ENCODE measurements at places on chromosomes 2 and 18. TPM values are rescaled to one million over a fixed set of nuclear protein-coding genes. Genes with fewer than 3 reads are reported as not detected.

The PAX8 gene
- 0.55 TPM for total RNA-seq

DNA sequence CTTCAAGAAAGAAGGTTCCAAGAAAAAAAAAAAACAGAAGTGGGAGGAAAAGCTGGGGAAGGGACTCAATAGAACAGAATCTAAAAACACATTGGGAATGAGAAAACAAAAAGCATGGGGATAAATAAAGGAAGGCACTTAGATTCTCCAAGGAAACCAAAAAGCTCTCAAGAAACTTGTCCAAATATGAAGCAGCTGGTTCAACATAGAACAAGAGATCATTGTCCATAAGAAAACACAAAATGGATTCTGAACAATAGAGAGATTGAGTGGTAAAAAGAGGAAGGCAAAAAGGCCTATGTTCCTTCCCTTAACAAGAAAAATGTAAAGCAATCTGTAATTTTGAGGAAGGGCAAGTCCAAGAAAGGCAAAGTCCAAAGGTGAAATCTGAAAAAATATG, 32.9 kb upstream of the ALK start:
- no peaks in the 10 kb centered on the region for H3K4me1 ChIP-seq
- DNase-seq, result no peak
- no peak overlapping the region for H3K27ac ChIP-seq
- H3K27me3 ChIP-seq, result peaks cover 6% of the 10 kb centered on the region

The RAB17 gene
- total RNA-seq, result 0.61 TPM

The CTDP1 gene
- total RNA-seq, result 35.5 TPM

DNA sequence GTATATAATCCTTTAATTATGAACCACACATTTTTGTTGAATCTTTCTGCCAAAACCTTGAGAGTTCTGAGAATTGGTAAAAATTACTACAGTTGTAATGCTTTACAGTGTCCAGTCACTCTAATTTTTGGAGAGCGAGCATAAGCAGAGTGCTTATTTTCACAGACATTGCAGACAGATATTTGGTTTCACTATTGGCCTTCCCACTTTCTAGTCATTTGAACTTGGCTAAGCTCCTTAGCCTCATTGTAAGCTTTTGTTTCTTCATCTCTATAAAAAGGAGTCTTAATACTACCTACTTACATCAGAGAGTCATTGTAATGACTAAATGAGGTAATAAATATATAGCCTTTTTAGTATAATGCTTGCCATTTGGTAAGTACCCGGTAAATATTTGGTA, 80.4 kb downstream of the LCLAT1 start:
- H3K4me1 ChIP-seq, result no peaks in the 10 kb centered on the region
- no peak for DNase-seq
- peaks cover 19% of the 10 kb centered on the region for H3K36me3 ChIP-seq
- H3K27ac ChIP-seq, result no peak overlapping the region
- H3K4me3 ChIP-seq, result no peak overlapping the region

The CIB4 gene
- total RNA-seq, result not detected

The IL1RL1 gene
- total RNA-seq, result 0.21 TPM

- peaks cover 80% of the 10 kb centered on the region for H3K4me1 ChIP-seq
- H3K36me3 ChIP-seq, result peaks cover 85% of the 10 kb centered on the region
- H3K27ac ChIP-seq, result peak overlapping the region; percentile 96
Observed at GRCh38 chr2:161991991-161992390, 82.0 kb downstream of the DPP4 start.

- H3K27me3 ChIP-seq, result no peaks in the 10 kb centered on the region
- no peak for DNase-seq
- H3K27ac ChIP-seq, result no peak overlapping the region
- H3K36me3 ChIP-seq, result peaks cover 48% of the 10 kb centered on the region
- H3K4me1 ChIP-seq, result peaks cover 37% of the 10 kb centered on the region
Observed at GRCh38 chr2:118097657-118098056, 9.4 kb downstream of the INSIG2 start.

DNA sequence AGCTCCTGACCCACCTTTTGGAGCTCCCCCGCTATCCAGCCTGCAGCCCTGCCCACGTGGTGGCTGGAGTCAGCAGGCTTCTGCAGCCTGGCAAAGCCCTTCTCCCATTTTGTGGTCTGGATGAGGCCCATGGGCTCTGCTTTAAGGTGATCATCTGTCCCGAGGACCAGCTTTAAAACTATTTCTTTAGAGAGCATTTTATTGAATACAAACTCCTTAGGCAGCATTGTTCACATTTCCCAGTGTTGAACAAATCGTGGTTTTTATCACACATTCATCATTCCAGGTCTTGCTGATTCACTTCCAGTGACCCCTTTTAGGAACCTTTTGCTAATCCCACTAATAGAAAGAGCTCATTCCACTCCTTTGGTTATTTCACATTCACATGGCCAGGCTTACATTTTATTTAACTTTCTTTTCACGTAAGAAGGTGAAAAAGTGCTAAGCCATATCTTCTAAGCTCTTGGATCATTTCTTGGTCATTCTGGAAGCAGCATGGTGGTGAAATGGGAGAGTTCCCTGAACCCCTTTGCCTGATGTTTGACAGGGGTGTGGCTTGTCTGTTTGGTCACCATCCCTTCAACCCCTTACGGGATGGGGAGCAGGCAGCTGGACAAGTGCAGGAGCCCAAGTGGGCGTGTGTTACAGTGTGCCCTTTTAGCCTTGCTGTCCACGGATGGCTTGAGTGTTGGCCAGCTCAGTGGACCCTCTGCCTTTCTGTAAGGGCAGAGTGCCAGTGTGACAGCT, 80.4 kb upstream of the RAPGEF4 start:
- no peak overlapping the region for H3K4me3 ChIP-seq
- no peak overlapping the region for H3K27ac ChIP-seq
- no peak for DNase-seq

- H3K27ac ChIP-seq, result no peak overlapping the region
- H3K36me3 ChIP-seq, result no peaks in the 10 kb centered on the region
- H3K27me3 ChIP-seq, result peaks cover 12% of the 10 kb centered on the region
- DNase-seq, result no peak
Observed at GRCh38 chr2:233707940-233708644, 4.6 kb upstream of the UGT1A5 start.

- H3K4me3 ChIP-seq, result no peak overlapping the region
- no peak overlapping the region for H3K27ac ChIP-seq
- no peaks in the 10 kb centered on the region for H3K4me1 ChIP-seq
- no peaks in the 10 kb centered on the region for H3K36me3 ChIP-seq
- no peak for DNase-seq
Observed at GRCh38 chr2:47189635-47190034, 34.5 kb upstream of the STPG4 start.

DNA sequence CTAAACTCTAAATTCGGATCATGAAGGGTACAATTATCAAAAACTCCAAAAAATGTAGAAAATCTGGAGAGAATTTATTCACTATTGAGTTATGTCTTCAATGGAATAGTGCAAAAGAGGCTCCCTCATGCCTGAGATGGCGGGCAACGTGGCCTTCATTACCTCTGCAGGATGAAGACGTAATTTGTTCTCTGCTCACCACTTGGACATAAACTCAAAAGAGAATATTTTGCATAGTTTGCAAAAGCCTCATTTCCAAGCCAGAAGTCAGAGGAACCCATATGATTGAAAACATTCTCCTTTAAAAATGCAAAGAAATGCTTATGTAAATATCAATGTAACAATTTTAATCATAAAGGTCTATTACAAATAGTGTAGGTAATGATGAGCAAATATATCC, 58.7 kb downstream of the SLC25A12 start:
- H3K36me3 ChIP-seq, result peaks cover 73% of the 10 kb centered on the region
- no peaks in the 10 kb centered on the region for H3K27me3 ChIP-seq
- no peak overlapping the region for H3K4me3 ChIP-seq
- H3K4me1 ChIP-seq, result no peaks in the 10 kb centered on the region
